Femur (tissue), 1 donor: ENCODE measurements at places on chromosomes 7 and 10.

- no peak for DNase-seq
Observed at GRCh38 chr10:96468845-96469244, 44.9 kb downstream of the TLL2 start.

DNA sequence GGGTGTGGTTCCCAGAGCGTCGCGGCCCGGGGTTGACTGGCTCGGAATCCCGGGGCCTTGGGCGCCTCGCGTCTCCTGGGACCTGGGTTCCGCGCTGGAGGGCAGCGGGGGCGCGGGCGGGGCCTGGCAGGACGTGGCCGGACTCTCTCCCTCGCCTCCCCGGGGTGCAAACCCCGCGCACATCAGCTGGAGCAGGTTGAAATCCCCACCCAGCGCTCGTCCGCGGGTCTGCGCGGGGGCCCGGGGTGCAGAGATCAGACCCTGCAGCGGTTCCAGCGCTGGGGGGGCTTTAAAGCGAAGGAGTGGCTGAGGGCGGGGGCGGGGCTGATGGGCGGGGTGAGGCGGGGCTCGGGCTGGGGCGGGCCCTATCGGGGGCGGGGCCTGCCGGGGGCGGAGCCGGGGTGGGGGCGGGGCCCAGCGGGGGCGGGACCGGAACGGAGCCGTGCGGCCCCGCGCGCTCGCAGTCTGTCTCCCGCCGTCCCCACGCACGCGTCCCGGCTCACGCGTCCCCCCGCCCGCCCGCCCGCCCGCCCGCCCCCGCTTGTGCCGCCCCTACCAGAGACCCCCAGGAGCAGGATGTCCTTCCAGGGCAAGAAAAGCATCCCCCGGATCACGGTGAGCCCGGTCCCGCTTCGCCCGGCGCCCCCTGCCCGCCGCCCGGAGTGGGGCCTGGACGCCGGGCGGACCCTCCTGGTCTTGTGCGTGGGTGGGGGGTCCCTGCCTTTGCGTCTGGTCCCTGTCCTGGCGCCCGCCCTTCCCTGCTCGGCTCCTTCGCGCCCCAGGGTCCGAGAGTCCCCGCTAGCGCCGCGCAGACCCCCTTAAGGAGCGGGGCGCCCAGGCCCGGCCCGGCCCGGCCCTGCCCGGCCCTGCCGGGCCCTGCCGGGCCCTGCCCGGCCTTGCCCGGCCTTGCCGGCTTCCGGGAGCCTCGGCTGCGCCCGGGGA lies at the start of gene DPYSL4:
Gene DPYSL4 (plus strand): TSS at position 461 of the 942 bp plus-strand sequence. CDS start 116 bp downstream, at position 577.
- no peak for DNase-seq

- no peak for DNase-seq
Observed at GRCh38 chr7:135886345-135887132, 90.6 kb downstream of the MTPN start.

- DNase-seq = no peak
Observed at GRCh38 chr10:117499248-117500105, 43.1 kb upstream of the EMX2 start.

- no peak for DNase-seq
Observed at GRCh38 chr10:69337296-69338132, 59.2 kb downstream of the HK1 start.

DNA sequence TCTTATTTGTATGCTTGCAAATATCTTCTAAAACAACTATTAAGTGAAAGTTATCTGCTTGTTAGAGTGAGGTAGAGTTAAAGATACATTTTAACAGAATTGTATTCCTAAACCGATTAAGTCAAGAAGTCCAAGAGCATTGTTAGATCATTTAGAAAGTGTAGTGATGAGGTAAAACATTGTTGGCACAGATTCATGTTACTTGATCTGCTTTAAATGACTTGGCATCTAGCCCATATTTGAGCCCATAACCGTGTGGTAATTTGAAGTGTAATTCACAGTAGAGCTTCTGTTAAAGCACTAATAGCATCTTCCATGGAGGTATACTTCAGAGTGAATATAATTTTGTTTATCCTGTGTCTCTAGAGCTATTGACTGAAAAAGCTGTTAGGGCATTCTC lies 62.1 kb downstream of the PTEN start:
- no peak for DNase-seq

DNA sequence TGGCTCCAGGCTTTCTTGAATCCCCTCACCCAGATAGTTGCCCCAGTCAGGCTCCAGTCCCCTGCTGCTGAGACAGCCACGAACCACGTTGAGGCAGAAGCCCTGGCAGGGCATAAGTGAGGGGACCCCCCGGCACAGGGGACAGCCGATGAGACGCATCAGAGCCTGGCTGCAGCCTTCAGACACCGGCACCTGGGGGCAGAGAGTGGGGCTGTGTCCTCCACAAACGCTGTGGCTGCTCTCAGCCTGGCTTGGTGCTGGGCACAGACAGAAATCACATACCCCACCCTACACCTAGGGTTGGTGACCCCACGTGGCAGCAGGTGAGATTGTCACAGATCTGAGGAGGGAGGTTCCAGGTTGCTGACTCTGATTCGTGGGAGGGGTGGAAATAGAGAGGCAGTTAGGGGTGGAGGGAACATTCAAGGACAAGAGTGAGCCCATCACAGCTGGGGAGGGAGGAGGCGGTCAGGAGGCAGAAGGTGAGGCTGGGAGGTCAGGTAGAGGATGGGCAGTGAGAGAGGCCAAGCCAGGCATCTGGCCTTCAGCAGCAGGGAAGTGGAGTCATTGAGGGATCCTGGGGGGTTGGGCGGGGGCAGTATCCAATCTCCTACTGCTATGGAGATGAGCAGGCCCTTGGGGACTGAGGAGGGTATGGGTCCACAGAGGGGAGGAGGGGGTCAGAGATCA lies 3.2 kb downstream of the GPC2 start:
- no peak for DNase-seq

- DNase-seq = no peak
Observed at GRCh38 chr7:101465576-101466196, 103.0 kb downstream of the COL26A1 start.

GRCh38 chr7:18241543-18242231 lies 214.0 kb upstream of the PRPS1L1 start:
- DNase-seq = no peak

GRCh38 chr10:24256619-24257107 lies 47.7 kb downstream of the KIAA1217 start:
- no peak for DNase-seq

DNA sequence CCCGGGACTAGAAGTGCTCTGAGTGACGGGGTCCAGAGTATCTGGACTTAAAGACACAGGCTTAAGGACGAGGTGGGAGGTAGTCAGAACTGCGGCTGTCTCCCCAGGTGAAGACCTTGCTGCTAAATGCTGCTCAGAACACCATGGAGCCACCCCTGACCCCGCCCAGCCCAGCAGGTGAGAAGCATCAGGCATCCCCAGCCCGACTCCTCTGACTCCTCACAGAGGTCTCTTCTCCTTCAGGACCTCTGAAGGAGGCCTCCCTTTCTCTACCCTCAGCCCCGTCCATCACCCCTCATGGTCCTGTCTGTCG lies 5.8 kb downstream of the NFKB2 start:
- DNase-seq = no peak

GRCh38 chr7:139968931-139969330 lies 93.8 kb downstream of the PARP12 start:
- DNase-seq = no peak
